ENCODE measurements at places on chromosomes 7 and 10.

- no peak for DNase-seq
These were observed 7.3 kb upstream of the ZNF777 start for GRCh38 chr7:149468208-149468607.

- DNase-seq = no peak
These were observed 26.7 kb upstream of the OTUD1 start for GRCh38 chr10:23412223-23412622.

GRCh38 chr7:30987936-30988335 is 24.2 kb downstream of the GHRHR start:
- no peak for DNase-seq

- no peak for DNase-seq
These were observed 448.2 kb upstream of the AUTS2 start for GRCh38 chr7:69149804-69150782.

DNA sequence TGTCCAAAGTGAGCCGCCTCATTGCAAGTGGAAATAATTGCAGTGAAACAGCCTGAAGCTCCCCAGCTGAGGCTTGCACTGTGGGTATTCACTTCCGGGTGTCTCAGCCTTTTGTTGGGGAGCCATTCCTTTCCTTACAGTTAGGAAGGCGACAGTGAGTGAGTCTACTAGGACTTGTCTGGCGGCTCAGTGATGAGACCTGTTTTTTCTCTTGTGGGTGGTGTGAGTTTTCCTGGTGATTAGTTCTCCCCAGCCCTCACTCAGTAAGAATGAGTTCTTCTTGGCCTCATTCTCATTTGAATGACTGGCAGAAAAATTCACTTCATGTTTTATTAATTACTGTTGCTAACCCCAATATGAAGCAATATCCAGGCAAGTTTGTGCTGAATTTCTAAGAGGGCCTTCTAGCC is 2.6 kb downstream of the PGAM1 start:
- DNase-seq = no peak

DNA sequence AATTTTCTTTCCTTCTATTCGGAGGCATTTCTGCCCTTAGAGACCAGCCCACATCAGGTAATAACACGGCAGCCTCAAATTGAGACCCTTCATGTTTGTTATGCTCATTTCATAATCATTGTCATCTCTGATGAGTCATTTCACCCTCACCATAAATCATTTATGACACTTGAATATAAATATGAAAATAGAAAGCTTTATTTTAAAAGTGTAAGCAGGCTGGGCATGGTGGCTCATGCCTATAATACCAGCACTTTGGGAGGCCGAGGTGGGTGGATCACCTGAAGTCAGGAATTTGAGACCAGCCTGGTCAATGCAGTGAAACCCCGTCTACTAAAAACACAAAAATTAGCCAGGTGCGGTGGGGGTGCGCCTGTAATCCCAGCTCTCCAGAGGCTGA is 57.4 kb upstream of the EGFR start:
- DNase-seq = no peak

Measured in H1 (cell line).